HuH-7 (cell line): ENCODE measurements at places on chromosomes 12 and 14.

DNA sequence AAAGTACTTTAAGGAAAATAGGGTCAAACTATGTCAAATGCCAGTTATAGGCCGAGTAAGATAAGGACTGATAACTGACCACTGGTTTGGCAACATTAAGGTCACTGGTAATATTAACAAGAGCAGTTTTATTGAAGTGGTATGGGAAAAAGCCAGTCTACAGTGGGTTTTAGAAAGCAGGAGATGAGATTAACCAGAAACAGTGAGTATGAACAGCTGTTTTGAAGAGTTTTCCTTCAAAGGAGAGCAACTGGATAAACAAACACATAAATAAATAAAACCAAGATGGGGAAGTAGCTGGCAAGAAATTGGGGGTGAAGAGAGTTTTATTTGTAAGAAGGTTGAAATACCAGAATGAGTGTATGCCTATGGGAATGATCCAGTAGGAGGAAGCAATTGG, 30.3 kb downstream of the KITLG start:
- no peak for DNase-seq

DNA sequence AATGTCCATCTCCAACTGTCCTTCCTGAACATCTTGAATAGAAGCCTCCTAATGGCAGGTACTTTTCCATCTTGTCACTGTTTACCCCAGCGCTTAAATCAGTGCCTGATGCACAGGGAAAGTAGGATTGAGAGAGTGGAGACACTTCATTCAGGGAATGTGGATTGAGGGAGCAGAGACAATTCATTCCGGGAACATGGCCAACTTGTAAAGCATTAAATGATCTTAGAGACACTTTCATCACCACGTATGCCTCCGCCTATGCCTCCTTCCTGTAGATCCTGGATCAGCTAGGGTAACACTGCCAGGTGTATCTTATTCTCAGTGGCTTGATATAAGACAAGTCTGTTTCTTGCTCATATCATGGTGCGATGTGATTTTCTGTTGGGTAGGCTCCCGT, 67.6 kb upstream of the CSRP2 start:
- no peak for DNase-seq

- no peak for DNase-seq
Observed at GRCh38 chr14:95174184-95174792, 17.0 kb upstream of the DICER1 start.

- DNase-seq: no peak
Observed at GRCh38 chr12:3661028-3661427, 91.9 kb downstream of the CRACR2A start.

- DNase-seq: no peak
Observed at GRCh38 chr12:53004178-53004577, 2.1 kb upstream of the EIF4B start.

- DNase-seq: no peak
Observed at GRCh38 chr14:27721760-27722159, 1044.8 kb upstream of the FOXG1 start.

- DNase-seq: no peak
Observed at GRCh38 chr14:69581316-69581935, 6.8 kb upstream of the CCDC177 start.

DNA sequence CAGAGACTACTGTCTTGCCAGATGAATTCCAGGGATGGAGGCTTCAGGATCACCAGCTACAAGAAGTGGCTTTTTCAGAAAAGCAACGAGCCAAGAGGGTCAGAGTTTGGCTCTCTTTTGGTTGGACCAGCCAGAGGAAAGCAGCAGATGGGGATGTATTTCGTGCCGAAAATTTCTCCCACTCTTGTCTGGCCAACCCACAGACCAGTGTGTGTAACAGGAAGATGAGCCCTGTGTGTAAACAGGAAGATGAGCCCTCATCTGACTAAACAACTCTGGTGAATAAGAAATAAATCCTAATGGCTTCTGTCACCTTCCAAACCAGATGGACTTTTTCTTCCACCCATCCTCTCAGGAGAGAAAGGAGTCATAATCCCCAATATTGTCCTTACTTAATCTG, 13.1 kb downstream of the GPR68 start:
- DNase-seq: no peak

DNA sequence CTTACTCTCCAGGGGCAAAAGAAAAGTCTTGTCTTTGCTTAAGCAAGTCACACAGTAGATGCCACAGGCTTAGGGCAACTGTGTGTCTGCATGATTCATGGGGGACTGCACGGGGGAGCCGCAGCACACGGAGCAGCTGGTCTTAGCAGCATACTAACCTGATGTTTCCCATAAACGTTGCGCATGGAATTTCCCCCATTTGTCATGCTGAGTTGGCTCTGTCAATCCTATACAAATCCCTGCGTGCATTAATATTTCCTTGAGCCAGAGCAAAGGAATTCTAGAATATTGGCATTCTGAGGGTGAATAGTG, 71.2 kb downstream of the SAMD4A start:
- DNase-seq: no peak

DNA sequence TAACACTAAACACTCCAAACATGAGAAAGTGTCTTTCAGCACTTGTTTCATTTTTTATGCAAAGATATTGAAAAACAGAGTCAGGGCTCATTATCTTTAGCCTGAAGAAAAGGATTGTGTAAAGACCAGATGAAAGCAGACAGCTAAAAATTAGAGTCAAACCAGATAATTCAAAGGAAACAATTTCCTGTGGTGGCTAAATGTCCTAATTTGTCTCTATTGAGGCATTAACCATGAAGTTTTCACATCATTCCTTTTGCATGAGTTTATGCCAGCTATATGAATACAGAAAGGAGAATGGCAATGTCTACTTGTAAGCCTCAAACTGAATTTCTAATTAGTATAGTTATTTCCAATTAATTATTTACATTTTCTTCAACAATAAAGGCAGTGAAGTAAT, 338.5 kb downstream of the FSCB start:
- DNase-seq: no peak

- no peak for DNase-seq
Observed at GRCh38 chr12:116104167-116104767, 173.2 kb downstream of the MED13L start.

DNA sequence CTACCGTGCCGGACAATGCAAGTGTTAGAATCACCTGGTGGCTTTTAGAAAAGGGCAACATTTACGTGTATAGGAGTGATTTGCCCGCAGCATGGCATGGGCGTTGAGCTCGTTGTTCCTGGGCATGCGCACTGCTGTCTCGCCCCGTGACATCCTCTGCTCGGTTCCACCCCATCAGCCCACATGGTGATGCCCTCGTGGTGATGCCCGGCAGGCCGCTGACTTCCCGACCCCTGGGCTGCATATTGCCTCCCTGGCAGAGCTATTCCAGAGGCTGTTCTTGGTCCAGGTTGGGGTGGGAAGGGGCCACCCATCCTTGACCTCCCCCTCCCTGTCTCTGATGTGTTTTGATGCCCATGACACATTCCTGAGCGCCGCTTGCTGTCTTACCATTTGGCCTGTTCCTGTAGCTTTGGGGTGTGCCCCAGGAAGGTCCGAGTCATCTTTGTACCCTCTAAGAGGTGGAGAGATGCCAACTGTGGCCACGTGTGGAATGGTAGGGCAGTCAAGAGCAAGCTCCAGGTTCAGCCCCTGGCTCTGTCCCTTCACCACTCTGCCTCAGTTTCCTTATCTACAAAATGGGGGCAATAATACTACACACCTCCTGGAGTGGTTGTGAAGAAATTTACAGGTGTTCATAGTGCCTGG, 4.8 kb downstream of the HIP1R start:
- no peak for DNase-seq

- DNase-seq: no peak
Observed at GRCh38 chr14:70993931-70994330, 86.7 kb downstream of the PCNX1 start.

GRCh38 chr14:53412819-53413675, 259.9 kb upstream of the DDHD1 start:
- peak; percentile 9 for DNase-seq

- DNase-seq: no peak
Observed at GRCh38 chr14:52741865-52742264, 11.9 kb downstream of the STYX start.

DNA sequence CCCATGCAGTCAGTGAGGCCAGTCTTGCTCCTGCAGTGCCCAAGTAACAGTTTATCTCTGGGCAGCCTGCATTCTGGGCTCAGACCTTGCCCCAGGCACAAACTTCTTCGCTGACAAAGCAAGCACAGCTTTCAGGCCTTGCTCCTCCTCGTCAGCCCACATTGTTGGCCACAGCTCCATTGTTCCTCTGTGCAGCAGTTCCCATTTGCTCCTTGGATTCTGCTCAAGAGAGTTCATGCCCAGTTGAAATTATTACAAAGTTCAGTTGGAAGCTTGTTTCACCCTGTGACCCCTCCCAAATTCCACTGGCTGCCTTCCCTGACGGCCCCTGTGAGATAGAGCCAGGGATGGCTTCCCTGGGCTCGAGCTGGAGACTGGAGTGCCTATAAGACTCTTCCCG, 163.4 kb upstream of the DDHD1 start:
- DNase-seq: no peak

DNA sequence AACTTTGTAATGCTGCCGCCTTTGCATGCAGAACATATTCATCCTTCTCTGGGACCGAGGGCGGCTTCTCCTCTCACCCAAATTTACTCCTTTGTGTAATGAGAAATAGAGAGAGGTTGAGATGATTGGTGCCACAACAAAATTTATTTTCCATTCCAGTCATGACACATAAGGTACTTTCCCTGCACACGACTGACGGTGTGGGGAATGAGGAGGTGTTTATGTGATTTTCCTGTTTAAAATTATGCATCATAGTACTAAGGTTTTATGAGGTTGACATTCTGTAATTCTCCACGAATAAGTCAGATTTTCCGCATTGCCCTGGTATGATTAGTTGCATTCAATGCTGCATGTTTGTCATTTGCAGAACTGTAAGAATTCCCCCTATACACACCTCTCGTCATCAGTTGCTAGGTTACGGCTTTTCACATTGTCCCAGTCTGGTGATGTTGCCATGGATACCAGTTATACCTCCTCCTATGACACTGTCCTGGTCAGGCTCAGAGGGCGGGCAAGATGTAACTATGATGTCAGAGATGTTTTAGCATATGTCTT, 23.1 kb downstream of the BICDL1 start:
- DNase-seq: no peak

- DNase-seq: no peak
Observed at GRCh38 chr12:468671-469389, 9.1 kb downstream of the B4GALNT3 start.

DNA sequence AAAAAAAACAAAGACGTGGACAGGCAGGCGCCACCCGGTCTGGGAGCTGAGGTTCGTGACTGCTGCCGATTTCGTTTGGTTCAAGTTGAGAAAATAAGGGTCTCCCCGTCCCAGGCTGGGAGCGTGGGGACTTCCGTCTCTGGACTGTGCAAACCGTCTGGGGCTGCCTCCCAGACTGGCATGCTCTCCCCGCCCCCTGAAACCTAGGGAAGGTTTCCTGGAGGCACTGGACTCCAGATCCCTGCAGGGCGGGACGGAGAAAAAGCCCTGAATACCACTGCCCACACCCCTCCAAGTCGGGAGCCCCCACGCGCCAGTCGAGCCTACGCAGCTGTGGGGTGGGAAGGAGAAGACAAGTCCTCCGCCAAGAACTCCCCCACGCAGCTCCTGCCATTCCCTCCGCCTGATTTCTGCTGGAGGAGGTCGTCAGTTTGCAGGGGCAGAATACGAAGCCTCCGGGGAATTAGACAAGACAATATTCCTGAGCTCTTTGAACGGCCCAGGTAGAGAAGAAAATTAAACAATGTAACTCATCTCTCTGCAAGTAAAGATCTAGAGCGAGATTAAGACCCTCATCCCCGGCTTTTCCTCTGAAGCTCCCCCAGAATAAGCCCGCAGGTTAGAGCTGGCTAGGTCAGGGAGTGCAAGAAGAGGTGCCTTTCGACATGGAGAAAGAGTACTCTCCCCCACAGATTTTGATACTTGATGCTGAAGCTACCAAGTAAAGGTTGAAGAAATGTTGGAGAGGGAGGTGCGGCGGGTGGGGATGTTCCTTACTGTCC, 10.4 kb upstream of the HOXC13 start:
- no peak for DNase-seq

- no peak for DNase-seq
Observed at GRCh38 chr14:90674043-90674670, 142.1 kb downstream of the TTC7B start.

- DNase-seq: no peak
Observed at GRCh38 chr14:33483110-33483509, 467.8 kb downstream of the EGLN3 start.

DNA sequence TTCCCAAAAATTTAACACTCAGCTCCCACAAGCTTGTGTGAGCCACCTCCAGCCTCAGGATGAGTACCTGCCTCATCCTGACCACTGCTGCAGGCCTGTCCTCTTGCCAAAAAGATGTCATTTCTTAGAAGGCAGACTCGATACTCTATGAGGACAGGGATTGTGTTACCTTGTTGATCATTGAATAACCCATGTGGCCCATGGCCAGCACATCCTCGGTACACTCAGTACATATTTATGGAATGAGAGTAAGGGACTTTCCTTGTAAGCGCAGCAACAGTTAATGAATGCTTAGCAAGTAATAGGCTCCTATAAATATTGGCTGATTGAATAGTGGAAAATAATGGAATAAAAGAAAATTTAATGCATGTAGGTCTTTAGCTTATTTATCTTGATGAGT, 15.3 kb upstream of the DGLUCY start:
- DNase-seq: no peak

DNA sequence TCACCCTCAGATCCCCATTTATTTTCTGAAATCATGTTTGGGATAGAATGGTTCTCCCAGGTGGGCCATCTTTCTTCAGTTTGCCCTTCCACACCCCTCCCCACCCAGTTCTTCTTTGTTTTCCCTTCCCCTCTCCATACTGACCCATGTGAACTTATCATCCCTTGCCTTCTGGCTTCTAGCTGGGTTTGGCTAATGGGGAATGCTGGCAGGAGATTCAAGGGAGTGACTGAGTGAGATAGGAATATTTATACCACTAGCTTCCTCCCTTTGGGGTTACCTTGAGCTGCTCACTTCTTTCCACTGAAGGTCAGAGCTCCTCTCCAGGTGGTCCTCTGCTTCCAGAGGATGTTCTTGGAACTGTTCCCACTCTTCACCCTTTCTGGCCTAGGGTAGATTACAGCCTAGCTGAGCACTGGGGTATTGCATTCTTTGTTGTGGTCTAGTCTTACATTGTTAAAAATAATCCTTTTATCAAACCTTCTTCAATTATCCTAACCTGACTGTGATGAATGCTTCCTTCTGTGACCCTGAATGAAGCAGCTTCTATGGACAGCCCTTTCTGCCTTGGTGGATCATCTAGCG, 88.3 kb upstream of the ATP2B1 start:
- no peak for DNase-seq

GRCh38 chr14:59427653-59428580, 37.3 kb downstream of the GPR135 start:
- DNase-seq: no peak

DNA sequence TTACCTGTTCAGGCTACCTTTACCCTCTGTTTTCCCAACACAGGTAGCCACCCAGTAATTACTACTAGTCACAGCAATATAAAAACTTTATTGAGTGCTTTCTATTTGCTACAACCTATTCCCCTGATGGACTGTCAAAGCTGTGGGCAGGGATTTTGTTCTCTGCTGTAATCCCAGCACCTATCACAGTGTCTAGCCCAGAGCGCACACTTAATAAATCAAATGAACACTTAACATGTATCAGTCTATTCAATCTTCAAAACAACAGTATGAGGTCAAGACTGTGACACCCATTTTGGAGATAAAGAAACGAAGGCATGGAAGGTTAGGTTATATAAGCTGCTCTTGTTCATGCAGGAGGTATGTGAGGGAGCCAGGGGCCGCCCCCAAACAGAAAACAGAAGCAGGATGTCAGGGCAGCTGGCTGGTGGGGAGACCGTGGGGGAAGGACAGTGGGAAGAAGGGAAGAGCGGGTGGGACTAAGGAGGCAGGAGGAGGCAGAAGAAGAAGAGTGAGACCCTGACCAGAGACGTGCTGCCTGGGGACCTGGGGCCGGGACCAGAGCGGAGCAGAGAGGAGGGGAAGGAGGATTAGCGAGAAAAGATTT, 1.7 kb downstream of the TNFRSF1A start:
- DNase-seq: no peak
